Neural progenitor cell (in vitro differentiated cells): ENCODE measurements at places on chromosomes 12 and 14. TPM values are rescaled to one million over a fixed set of nuclear protein-coding genes. Genes with fewer than 3 reads are reported as not detected.

DNA sequence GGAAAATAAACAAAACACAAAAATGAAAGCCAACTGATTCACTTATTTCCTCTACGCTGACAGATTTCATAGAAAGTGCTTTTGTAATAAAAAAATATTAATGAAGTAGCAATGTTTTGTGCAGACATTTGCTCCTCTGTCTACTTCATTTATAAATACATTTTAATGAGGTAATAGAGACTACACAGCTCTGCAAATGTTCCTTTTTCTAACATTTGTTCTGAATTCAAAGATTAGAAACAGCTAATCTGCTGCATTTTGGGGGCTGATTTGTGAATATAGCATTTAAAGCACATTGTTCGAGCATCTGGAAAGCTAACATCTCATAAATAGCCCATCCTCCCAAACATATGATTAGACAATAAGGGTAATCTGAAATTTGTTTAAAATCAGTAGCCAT, 97.8 kb downstream of the PRKD1 start:
- H3K27me3 ChIP-seq, result no peaks in the 10 kb centered on the region
- H3K4me1 ChIP-seq, result no peaks in the 10 kb centered on the region
- no peak overlapping the region for H3K27ac ChIP-seq
- H3K36me3 ChIP-seq, result no peaks in the 10 kb centered on the region
- no peak overlapping the region for H3K4me3 ChIP-seq
- DNase-seq, result no peak

GRCh38 chr14:25004389-25004809, 45.5 kb downstream of the STXBP6 start:
- no peaks in the 10 kb centered on the region for H3K27me3 ChIP-seq
- H3K36me3 ChIP-seq, result no peaks in the 10 kb centered on the region
- no peak overlapping the region for H3K27ac ChIP-seq
- H3K4me3 ChIP-seq, result no peak overlapping the region
- no peak for DNase-seq

- peak; percentile 19 for DNase-seq
- H3K4me3 ChIP-seq, result no peak overlapping the region
- H3K36me3 ChIP-seq, result no peaks in the 10 kb centered on the region
- no peaks in the 10 kb centered on the region for H3K4me1 ChIP-seq
- H3K27ac ChIP-seq, result no peak overlapping the region
These were observed 772.5 kb upstream of the USP15 start for GRCh38 chr12:61487728-61488127.

DNA sequence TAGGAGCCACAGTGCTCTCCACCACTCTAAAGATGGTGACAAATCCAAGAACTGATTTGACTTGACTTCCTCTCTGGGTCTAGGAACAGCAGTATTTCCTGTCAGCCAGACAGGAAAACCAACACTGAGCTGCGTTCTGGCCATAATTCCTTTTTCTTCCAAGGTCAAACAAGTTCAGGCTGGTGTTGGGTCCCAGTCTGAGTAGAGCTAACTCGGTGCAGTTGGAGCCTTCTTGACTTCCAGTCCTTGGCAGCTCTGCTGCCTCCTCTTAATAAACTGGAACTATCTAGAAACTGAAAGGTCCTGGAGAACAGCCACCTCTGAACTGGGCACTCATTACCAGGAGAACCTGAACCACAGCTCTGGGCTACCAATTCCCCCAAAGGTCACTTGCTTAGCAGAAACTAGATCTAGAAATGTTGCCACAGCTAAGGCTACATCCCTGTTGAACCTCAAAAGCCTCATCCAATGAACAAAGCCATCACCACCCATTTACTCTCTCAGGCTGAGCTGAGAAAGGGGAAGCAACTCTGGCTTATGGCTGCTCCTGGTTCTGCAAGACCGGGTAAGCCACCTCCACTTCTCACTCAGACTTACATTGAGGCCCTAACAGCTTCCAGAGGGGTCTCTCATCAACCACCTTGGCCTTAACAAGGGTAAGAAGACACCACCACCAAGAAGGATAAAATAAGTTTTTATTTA, 27.7 kb downstream of the MAX start:
- no peak for DNase-seq
- H3K27me3 ChIP-seq, result no peaks in the 10 kb centered on the region
- no peak overlapping the region for H3K27ac ChIP-seq
- no peaks in the 10 kb centered on the region for H3K36me3 ChIP-seq
- H3K4me3 ChIP-seq, result no peak overlapping the region

- no peaks in the 10 kb centered on the region for H3K36me3 ChIP-seq
- no peaks in the 10 kb centered on the region for H3K27me3 ChIP-seq
- no peak overlapping the region for H3K4me3 ChIP-seq
- no peak overlapping the region for H3K27ac ChIP-seq
These were observed 40.9 kb downstream of the VWF start for GRCh38 chr12:6083601-6084000.

DNA sequence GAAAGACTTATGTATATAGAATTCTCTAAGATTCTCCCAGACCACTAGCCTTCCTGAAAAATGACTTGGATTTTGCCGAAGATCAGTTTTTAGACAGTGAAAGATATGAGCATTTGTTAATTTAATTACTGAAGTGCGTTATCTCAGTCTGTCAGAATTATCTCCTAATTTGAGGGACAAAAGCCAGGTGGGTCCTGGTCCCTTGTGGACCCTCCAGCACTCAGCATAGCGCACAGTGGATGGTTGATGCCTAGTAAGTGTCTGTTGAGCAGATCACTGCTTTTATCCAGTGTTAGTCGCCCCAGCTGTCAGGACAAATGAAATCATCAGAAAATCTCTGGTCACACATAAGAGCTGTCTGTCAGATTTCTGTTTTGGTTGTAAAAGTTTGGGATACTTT, 80.4 kb downstream of the EML1 start:
- peaks cover 60% of the 10 kb centered on the region for H3K4me1 ChIP-seq
- peak overlapping the region; percentile 32 for H3K4me3 ChIP-seq
- peaks cover 4% of the 10 kb centered on the region for H3K36me3 ChIP-seq
- peak overlapping the region; percentile 95 for H3K27ac ChIP-seq
- no peak for DNase-seq

GRCh38 chr14:45083617-45083975, 320 bp upstream of the PRPF39 start:
- no peak overlapping the region for H3K27ac ChIP-seq
- no peaks in the 10 kb centered on the region for H3K36me3 ChIP-seq
- DNase-seq, result peak; percentile 5
- peaks cover 21% of the 10 kb centered on the region for H3K4me1 ChIP-seq
- H3K27me3 ChIP-seq, result no peaks in the 10 kb centered on the region

Gene HOXC10
- total RNA-seq, result not detected in 2 replicates

Gene GUCY2C
- not detected in 2 replicates for total RNA-seq

Gene TAS2R20
- total RNA-seq, result 6.4 and 7.4 TPM in 2 replicates

Gene CFAP54
- total RNA-seq, result 1.6 and 4.2 TPM in 2 replicates

Gene FAM161B
- 0.13 and 1.4 TPM in 2 replicates for total RNA-seq

Gene CLEC4C
- total RNA-seq, result not detected in 2 replicates
